ENCODE measurements at places on chromosomes 6 and 20. TPM values are rescaled to one million over a fixed set of nuclear protein-coding genes. Genes with fewer than 3 reads are reported as not detected.

Gene EYA4
- under 0.01 TPM for total RNA-seq

Gene THEMIS
- total RNA-seq: not detected

Gene SLC35B3
- 15.2 TPM for total RNA-seq

Gene CTCFL
- not detected for total RNA-seq

Gene BMP6
- total RNA-seq: 72.8 TPM

DNA sequence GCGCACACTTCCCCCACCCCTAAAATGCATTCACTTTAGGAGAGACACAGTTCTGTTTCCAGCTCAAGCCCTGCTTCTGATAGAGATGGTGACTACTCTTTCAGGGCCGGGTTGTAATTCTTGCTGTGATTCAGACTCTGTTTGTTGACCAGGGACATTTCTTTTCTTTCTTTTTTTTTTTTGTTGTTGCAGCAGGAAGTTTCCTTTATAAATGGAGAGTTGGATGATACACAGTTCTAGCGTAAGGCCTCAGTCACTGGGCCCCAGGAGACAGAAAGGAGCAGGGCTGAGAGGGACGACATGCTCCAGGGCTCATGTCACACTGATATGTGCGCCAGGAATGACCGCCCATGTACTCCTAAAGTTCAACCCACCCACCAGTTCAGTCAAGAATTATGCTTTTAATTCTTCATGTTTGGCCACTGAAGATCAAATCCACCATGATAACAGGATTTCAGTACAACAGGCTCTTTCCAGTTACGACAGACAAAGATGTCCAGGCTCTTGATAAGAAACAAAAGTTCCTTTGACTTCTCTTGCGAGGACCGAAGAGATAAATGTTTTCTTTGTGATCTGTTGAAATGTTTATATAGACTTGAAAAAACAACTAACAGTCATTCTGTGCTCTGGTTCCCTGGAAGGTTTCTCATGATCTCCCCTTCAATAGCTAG is 142.5 kb downstream of the CD164 start:
- DNase-seq: peak; percentile 25

GRCh38 chr6:113048741-113049140 is 701.6 kb downstream of the RFPL4B start:
- peak; percentile 41 for DNase-seq

DNA sequence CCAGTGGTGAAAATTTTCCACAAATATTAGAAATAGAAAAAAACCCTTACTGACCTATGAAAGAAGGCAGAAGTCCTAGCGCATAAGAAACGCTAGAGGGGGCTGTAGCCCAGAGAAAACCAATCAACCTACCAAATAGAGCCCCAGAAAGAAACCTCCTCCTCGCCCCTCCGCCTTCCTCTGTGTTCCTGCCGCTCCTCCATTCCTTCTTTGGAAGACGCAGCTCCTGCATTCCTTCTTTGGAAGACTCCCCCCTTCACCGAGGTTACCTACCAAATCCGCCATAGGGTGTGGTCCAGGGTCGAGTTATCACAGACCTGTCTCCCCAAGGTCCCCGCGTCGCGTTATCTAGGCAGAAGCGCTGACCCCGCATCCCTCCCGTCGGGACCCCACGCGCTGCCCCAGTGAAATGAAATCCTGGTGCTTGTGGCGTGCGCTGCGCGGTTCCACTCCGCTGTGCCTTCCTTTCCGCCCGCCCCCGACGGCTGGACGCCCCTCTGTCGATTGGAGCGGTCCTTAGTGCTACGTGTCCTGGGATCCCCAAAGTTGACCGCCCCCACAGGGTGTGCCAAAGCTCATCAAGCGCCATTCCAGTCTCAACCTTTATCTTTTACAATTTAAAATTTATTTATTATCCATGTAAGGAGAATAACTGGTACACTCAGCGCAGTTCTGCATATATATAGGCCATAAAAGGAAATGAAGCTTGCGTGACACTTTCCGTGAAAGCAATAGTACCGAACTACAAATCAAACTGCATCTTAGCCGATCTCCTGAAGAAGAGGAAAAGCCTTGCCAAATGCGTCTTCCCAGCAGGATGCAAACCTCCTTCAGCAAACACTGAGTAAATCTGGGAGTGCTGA is 13.0 kb downstream of the RPP21 start:
- DNase-seq: peak; percentile 40

DNA sequence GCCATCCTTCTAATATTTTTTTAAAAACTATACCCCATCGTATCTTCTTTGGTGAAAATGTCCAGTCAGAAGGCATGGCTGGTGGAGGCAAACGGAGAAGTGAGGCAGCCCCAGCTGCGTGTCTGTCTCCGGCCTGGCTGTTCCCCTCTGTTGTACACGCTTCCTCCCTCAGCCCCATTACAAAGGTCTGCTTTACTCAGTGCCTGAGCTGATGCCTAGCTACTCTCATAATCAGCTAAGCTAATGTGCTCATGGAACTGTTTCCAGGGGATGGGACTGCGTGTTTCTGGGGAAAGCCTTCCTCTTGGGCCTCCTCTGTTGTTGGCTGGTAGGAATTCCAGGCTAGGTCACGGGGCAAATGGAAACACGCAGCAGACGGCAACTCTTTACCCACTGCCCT is 67.3 kb downstream of the PPP1R3G start:
- DNase-seq: no peak

- no peak for DNase-seq
Observed at GRCh38 chr20:10157549-10157948, 61.1 kb upstream of the SNAP25 start.

DNA sequence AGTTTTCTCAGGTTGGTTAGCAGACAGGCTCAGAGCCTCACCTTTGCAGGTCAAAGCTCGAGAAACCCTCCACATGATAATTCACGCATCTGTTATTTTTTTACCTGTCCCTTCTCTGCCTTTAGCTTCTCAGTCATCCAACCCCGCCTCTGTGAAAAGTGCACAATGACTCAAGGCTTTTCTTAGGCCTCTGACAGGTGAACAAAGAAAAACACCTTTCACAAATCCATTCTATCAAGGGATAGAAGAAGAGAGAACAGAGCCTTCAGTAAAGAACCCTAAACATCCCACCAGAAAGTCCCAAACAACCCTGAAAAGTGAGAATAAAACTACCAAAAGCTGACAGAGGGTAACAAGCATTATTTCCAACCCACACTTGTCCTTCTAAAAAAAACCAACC is 178.2 kb downstream of the GJA10 start:
- no peak for DNase-seq

DNA sequence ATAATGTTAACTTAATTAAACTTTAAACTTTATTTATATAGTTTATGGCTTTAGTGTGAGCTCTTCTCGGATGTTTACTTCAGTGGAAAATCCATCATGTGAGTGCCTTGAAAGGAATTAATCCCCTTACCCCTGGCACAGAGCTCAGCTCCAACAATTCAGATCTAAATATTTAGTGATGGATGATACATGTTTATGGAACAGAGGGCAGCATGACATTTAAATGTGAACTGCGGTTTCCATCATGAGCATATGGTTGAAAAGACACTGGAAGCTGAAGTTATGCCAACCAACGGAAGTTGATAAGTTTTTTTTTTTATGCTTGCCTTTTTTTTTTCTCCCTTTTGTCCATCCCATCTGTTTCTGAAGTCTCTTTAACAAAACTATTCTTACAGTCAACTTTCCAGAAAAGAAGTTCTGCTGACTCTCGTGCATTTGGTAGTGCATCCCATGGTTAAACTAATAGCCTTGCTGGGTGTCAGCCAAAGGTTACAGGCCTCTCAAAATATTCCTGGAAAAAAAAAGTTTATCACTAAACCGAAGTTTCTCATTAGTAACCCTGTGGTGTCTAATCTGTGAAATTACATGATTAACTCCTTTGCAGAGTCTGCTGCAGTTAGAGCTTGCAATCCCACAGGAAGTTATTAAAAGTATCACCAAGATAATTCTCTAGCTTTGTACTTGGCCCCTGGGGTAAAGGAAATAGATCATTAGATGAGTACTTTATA is 243.9 kb upstream of the TCF21 start:
- no peak for DNase-seq

DNA sequence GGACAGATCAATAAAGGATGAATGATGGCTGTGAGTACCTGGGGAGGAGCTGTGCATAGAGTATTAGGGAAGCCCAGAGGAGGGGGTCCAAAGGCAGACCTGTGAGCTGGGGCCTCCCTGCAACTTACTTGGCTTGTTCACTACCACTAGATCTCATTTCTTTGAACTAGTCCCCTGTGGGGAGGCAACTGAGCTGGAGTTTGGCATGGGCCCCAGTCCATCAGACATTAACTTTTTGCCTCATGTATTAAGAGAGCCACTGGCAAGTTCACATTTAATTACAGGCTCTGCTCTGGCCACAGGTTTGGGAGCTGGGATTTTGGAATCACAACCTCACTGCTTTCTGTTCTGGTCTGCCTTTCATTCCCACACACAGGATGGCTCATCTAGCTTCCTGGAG is 254.1 kb downstream of the PRL start:
- DNase-seq: no peak
